ENCODE measurements at places on chromosomes 4 and X.

DNA sequence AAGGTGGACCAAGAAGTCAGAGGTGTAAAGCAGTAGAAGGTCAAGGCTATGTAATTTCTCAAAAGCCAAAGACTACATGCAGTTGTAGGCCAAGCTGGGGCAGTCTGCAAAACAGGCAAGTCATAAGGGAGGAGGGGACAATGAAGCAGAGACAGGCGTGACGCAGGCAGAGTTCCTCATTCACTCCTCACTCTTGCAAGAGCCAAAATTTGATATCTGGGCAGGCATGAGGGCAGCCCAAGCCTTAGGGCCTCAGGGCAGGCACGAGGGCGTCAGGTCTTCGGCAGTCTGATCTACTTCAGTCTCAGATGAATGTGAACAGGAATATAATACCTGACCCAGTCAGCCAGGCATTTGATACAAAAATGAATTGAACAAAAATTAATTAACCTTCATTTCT is 86.4 kb upstream of the AGA start:
- no peak for DNase-seq

DNA sequence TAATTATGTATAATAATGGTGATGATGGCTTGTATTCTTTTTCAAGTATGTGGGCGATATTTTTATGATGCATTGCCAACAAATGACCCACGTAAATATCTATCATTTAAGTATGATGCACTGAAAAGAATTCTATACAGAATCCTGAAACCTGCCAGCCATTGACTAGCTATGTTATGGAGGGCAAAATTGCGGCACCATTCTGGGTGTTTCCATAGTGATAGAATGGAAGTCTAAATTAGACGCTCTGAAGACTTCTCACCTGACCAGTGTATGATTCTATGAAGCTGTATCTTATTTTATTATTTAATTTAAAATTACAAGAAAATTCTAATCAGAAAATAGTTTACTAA is 677 bp upstream of the CENPC start:
- no peak for DNase-seq

DNA sequence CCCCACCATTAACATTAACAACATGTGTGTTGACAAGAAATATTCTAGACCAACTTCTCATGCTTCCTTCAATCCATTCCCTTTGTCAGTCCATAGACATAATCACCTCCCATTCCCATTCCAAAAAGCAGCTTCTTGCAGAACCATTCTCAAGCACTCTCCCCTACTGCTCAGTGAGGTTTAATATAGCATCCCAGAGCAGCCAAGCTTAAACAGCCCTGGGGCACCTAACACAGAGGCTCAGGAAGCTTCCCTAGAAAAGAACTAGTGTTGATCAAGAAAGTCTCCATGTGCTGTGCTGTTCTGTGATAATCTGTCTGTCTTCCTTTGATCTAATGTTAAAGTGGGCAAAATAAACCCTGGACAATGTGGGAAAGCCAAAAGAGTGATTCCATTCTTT is 174.2 kb upstream of the NOCT start:
- DNase-seq: no peak

- DNase-seq: no peak
Observed at GRCh38 chr4:79977131-79977840, 95.7 kb downstream of the ANTXR2 start.

- no peak for DNase-seq
Observed at GRCh38 chrX:106802063-106802387, 448 bp upstream of the TBC1D8B start.

DNA sequence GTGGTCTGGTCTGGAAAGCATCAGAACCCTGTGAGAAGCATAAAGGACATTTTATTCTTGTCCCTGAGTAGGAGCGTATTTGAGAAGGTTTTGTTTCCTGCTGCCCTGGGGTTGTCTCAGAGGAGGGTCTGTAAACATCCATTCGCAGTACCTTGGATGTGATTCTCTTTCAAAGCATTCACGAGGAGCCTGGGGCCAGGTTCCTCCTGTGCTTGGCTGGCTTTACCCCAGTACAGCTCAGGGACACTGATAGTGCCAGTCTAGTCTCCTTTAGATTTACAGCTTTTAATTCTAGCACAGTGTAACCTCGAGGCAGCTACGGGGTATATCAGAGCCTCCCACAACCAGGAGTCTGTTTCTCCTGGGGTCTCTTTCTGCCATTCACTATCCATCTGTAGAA is 2.7 kb downstream of the CLRN2 start:
- DNase-seq: no peak

Data from GM13976 (cell line).